Type B pancreatic cell (in vitro differentiated cells): ENCODE measurements at places on chromosomes 11 and 22. TPM values are rescaled to one million over a fixed set of nuclear protein-coding genes. Genes with fewer than 3 reads are reported as not detected.
A peak's percentile ranks its signal among the peaks of the same experiment; 100 is the strongest.

The SCN4B gene
- 0.36 and 2.0 TPM in 2 replicates for total RNA-seq

- no peaks in the 10 kb centered on the region for H3K27me3 ChIP-seq
- H3K4me1 ChIP-seq, result peaks cover 46% of the 10 kb centered on the region
- H3K4me3 ChIP-seq, result no peak overlapping the region
- no peak overlapping the region for H3K27ac ChIP-seq
- H3K36me3 ChIP-seq, result peaks cover 11% of the 10 kb centered on the region
Observed at GRCh38 chr11:2679011-2679676, 20.6 kb downstream of the KCNQ1OT1 start.

The OR56A1 gene
- total RNA-seq, result not detected in 2 replicates

The UBQLNL gene
- 0.19 and 0.39 TPM in 2 replicates for total RNA-seq

The YAP1 gene
- total RNA-seq, result 183 and 199 TPM in 2 replicates

The MGAT3 gene
- 47.0 and 115 TPM in 2 replicates for total RNA-seq

GRCh38 chr11:11396301-11397035 is 43.4 kb upstream of the CSNK2A3 start:
- H3K36me3 ChIP-seq, result peaks cover 4% of the 10 kb centered on the region
- H3K27ac ChIP-seq, result peak overlapping the region; percentile 40
- DNase-seq, result no peak
- no peak overlapping the region for H3K4me3 ChIP-seq
- peaks cover 7% of the 10 kb centered on the region for H3K4me1 ChIP-seq

- H3K36me3 ChIP-seq, result no peaks in the 10 kb centered on the region
- H3K4me3 ChIP-seq, result no peak overlapping the region
- no peaks in the 10 kb centered on the region for H3K27me3 ChIP-seq
- DNase-seq, result no peak
- H3K27ac ChIP-seq, result no peak overlapping the region
- peaks cover 9% of the 10 kb centered on the region for H3K4me1 ChIP-seq
Observed at GRCh38 chr11:75033916-75034315, 45.2 kb downstream of the NEU3 start.

The ZNF215 gene
- 3.2 and 4.6 TPM in 2 replicates for total RNA-seq

GRCh38 chr11:64614917-64615316 is 23.9 kb downstream of the SLC22A12 start:
- H3K4me3 ChIP-seq, result no peak overlapping the region
- no peaks in the 10 kb centered on the region for H3K27me3 ChIP-seq
- peaks cover 3% of the 10 kb centered on the region for H3K36me3 ChIP-seq
- H3K4me1 ChIP-seq, result peaks cover 8% of the 10 kb centered on the region
- no peak for DNase-seq
- H3K27ac ChIP-seq, result no peak overlapping the region

- no peak for DNase-seq
- peaks cover 8% of the 10 kb centered on the region for H3K36me3 ChIP-seq
- peak overlapping the region; percentile 6 for H3K4me3 ChIP-seq
- H3K27me3 ChIP-seq, result no peaks in the 10 kb centered on the region
Observed at GRCh38 chr11:63879598-63880402, 37.2 kb downstream of the RCOR2 start.

GRCh38 chr11:117019871-117020270 is 78.4 kb downstream of the SIK3 start:
- no peak for DNase-seq
- H3K4me1 ChIP-seq, result peaks cover 42% of the 10 kb centered on the region
- no peaks in the 10 kb centered on the region for H3K27me3 ChIP-seq
- H3K4me3 ChIP-seq, result peak overlapping the region; percentile 31
- peak overlapping the region; percentile 52 for H3K27ac ChIP-seq

GRCh38 chr11:75632962-75633361 is 35.9 kb downstream of the MAP6 start:
- H3K36me3 ChIP-seq, result no peaks in the 10 kb centered on the region
- no peak overlapping the region for H3K4me3 ChIP-seq
- no peak for DNase-seq
- H3K4me1 ChIP-seq, result peaks cover 19% of the 10 kb centered on the region

GRCh38 chr11:128496249-128496648 is 91.1 kb downstream of the ETS1 start:
- H3K27me3 ChIP-seq, result peaks cover 4% of the 10 kb centered on the region
- no peak overlapping the region for H3K4me3 ChIP-seq
- H3K4me1 ChIP-seq, result peaks cover 53% of the 10 kb centered on the region
- no peak for DNase-seq
- H3K27ac ChIP-seq, result peak overlapping the region; percentile 68

The UPB1 gene
- total RNA-seq, result 0.24 and 1.1 TPM in 2 replicates

DNA sequence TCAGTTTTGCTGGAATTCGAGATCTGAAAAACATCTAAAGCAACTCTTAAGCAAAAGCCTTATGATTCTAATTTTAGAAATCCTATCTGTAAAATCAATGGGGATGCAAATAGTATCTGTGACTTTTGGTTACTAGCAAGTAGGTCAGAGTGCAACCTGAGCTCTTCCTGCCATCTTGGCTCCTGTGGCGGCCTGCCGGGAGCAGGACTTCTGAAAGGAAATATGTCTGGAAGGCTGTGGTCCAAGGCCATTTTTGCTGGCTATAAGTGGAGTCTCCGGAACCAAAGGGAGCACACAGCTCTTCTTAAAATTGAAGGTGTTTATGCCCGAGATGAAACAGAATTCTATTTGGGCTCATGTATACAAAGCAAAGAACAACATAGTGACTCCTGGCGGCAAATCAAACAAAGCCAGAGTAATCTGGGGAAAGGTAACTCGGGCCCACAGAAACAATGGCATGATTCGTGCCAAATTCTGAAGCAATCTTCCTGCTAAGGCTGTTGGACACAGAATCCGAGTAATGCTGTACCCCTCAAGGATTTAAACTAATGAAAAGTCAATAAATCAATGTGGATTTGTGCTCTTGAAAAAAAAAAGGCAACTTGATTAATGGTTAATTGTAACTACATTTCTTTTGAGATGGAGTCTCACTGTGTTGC is 1.7 kb downstream of the SAMM50 start:
- H3K36me3 ChIP-seq, result peaks cover 3% of the 10 kb centered on the region
- H3K4me1 ChIP-seq, result peaks cover 30% of the 10 kb centered on the region
- no peaks in the 10 kb centered on the region for H3K27me3 ChIP-seq
- no peak for DNase-seq
- H3K27ac ChIP-seq, result peak overlapping the region; percentile 93

The OSM gene
- not detected in 2 replicates for total RNA-seq

GRCh38 chr11:28140689-28141455 is 32.7 kb downstream of the METTL15 start:
- no peaks in the 10 kb centered on the region for H3K27me3 ChIP-seq
- H3K4me1 ChIP-seq, result no peaks in the 10 kb centered on the region
- peaks cover 25% of the 10 kb centered on the region for H3K36me3 ChIP-seq
- H3K4me3 ChIP-seq, result no peak overlapping the region
- no peak overlapping the region for H3K27ac ChIP-seq

DNA sequence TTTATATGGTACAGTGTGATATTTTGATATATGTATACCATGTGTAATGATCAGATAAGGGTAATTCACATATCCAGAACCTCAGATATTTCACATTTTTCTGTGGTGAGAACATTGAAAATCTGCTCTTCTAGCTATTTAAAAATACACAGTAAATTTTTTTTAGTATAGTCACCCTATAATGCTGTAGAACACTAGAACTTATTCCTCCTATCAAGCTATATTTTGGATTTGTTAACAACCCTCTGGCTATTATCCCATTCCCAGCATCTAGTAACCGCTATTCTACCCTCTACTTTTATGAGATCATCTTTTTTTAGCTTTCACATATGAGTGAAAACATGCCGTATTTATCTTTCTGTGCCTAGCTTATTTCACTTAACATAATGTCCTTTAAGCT is 65.5 kb upstream of the SYT9 start:
- no peaks in the 10 kb centered on the region for H3K36me3 ChIP-seq
- H3K27me3 ChIP-seq, result peaks cover 5% of the 10 kb centered on the region
- no peak for DNase-seq
- H3K4me1 ChIP-seq, result no peaks in the 10 kb centered on the region
- no peak overlapping the region for H3K27ac ChIP-seq
- no peak overlapping the region for H3K4me3 ChIP-seq

GRCh38 chr22:29470159-29470855 is 9.7 kb upstream of the NEFH start:
- DNase-seq, result peak; percentile 84
- peaks cover 4% of the 10 kb centered on the region for H3K4me1 ChIP-seq
- peaks cover 75% of the 10 kb centered on the region for H3K27me3 ChIP-seq

The DEUP1 gene
- total RNA-seq, result 0.24 and 0.40 TPM in 2 replicates

DNA sequence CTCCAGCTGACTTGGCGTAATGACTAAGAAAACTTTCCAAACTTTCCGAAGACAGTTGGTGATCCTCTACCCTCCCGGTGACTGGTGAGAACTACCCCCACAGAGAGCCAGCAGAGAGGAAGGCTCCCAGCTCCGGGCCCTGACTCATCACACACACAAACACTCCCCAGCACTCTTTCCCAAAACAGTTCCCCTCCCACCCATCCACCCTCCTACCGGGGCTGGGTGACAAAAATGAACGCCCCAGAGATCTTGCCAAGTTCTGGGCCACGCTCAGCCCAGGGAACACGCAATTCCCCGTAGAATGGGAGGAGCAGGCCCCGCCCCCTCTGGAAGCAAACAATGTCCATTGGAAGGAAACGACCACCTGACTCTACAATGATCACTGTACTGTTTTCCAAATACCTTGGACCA is 21.3 kb upstream of the JAM3 start:
- H3K4me1 ChIP-seq, result peaks cover 16% of the 10 kb centered on the region
- H3K27ac ChIP-seq, result no peak overlapping the region
- peaks cover 62% of the 10 kb centered on the region for H3K27me3 ChIP-seq
- H3K4me3 ChIP-seq, result no peak overlapping the region
- H3K36me3 ChIP-seq, result no peaks in the 10 kb centered on the region
- DNase-seq, result no peak

The P2RY6 gene
- 3.0 and 14.8 TPM in 2 replicates for total RNA-seq

- H3K4me3 ChIP-seq, result peak overlapping the region; percentile 36
- no peaks in the 10 kb centered on the region for H3K27me3 ChIP-seq
- H3K36me3 ChIP-seq, result peaks cover 4% of the 10 kb centered on the region
Observed at GRCh38 chr11:63998558-63999348, 12.5 kb downstream of the OTUB1 start.
